ENCODE measurements at places on chromosomes 7 and 10.

DNA sequence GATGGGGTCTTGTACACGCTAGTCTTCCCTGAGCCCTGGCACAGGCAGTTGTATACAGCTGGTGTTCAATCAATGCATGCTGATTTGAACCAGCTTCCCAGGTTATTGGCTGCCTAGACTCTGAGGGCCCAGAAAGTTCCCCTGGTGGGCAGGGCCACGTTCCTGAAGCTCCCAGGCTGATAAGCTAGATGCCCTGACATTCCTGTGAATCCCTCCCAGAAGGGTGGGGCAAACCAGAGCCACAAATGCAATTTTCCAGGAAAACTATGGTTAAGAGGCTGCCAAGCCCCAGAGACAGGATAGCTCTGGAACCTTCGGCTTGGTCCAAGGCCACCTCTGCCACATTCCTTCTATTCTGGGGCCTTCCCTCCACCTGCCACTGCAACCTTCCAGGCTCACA, 78.2 kb downstream of the FAM53B start:
- no peak for DNase-seq

- DNase-seq, result no peak
Observed at GRCh38 chr10:100748231-100749058, 3.1 kb downstream of the PAX2 start.

GRCh38 chr10:14529351-14529750, 198.6 kb upstream of the FRMD4A start:
- no peak for DNase-seq

GRCh38 chr10:36469585-36469984, 655.8 kb upstream of the ANKRD30A start:
- no peak for DNase-seq

GRCh38 chr7:50956522-50957155, 173.9 kb upstream of the GRB10 start:
- DNase-seq, result no peak

- no peak for DNase-seq
Observed at GRCh38 chr10:43863859-43864591, 215.3 kb upstream of the ZNF32 start.

DNA sequence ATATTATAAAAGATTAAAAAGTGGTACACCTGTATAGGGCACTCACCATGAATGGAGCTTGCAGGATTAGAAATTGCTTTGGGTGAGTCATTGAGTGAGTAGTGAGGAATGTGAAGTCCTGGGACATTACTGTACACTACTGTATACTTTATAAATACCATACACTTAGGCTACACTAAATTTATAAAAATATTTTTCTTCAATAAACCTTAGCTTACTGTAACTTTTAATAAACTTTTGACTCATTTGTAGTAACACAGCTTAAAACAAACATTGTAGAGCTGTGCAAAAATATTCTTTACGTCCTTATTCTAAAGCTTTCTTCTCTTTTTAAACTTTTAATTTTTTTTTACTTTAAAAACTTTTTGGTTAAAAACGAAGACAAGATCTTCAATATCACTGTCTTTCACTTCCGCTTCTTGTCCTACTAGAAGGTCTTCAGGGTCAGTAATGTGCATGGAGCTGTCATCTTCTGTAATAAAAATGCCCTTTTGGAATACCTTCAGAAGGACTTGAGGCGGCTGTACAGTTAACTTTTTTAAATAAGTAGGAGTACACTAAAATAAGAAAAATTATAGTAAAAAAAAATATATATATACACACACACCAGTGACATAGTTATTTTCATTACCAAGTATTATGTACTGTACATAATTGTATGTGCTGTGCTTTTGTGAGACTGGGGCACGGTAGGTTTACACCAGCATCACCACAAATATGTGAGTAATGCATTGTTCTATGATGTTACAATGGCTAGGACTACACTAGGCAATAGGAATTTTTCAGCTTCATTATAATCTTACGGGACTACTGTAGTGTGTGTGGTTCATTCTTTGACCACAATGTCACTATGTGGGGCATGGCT, 3.5 kb downstream of the STK31 start:
- DNase-seq, result no peak

DNA sequence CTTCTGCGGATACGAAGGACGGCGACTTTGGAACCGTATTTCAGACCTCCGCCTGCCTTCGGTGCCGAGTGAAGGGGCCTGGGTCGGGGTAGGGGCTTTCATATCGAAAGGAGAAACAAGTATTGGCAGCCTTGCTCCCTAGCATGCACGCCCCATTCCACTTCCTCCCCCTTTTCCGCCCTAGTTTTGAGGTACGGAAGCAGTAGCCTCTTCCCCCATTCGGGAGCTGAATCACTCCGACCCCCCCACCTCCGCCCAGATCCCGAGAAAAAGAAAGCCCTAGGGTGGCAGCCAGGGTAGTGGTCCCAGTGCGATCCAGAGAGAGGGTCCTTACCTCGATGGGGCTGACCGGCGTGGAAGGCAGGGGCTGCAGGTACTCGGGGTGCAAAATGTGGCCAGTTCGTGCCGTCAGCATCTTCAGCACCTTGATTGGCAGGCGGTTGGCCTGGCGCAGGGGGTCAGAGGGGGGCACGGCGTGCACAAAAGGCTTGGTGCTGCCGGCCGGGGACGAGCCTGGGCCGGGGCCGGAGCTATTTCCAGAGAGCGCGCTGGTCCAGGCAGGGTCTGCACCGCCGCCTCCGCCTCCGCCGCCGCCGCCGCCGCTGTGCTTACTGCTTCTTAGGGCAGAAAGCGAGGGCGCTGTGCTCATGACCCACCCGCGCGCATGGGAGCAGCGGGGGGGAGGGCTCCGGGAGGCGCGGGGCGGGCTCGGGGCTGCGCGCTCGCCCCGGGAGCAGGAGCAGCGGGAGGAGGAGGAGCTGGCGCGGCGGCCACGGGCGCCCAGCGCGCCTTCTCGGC, 594 bp downstream of the ZNF503 start:
- DNase-seq, result no peak

GRCh38 chr7:101411508-101411874, 48.8 kb downstream of the COL26A1 start:
- no peak for DNase-seq

- DNase-seq, result no peak
Observed at GRCh38 chr7:29304756-29305155, 110.2 kb downstream of the CHN2 start.

DNA sequence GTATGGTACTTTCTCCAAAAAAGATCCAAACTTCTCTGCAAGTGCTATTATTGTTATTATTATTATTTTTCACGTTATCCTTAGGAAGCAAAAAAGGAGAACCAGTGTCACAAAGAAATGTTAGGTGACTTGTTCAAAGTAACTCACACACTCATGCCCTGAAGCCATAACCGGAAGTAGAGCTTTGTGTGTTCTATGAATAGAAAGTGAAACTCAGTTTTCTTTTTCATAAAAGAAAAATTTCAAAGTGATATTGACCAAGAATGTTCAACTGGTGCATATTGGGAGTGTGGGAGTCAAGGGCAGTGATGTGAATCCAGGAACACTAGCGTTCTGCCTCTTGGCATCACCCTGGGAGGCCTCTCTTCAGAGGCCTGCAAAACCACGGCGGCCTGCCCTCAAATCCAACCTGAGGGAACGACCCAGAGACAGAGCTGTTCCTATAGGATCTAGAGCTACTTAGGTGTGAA, 106.1 kb downstream of the PRKCQ start:
- peak; percentile 20 for DNase-seq

- DNase-seq, result no peak
Observed at GRCh38 chr10:107436568-107436967, 272.1 kb upstream of the SORCS1 start.

- DNase-seq, result no peak
Observed at GRCh38 chr7:55120501-55121198, 101.8 kb downstream of the EGFR start.

DNA sequence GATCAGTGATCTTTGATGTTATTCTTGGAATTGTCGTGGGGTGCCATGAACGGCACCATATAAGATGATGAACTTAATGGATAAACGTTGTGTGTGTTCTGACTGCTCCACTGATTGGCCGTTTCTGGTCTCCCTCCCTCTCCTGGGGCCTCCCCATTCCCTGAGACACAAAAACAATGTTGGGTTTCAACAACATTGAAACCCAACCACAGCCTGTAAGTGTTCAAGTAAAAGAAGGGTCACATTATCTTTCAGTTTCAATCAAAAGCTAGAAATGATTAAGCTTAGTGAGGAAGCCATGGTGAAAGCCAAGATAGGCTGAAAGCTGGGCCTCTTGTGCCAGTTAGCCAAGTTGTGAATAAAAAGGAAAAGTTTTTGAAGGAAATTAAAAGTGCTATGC, 19.5 kb downstream of the EN2 start:
- DNase-seq, result no peak

GRCh38 chr7:127954357-127954748, 76.9 kb downstream of the LRRC4 start:
- no peak for DNase-seq

- DNase-seq, result no peak
Observed at GRCh38 chr10:126063353-126063791, 167.0 kb downstream of the FANK1 start.

DNA sequence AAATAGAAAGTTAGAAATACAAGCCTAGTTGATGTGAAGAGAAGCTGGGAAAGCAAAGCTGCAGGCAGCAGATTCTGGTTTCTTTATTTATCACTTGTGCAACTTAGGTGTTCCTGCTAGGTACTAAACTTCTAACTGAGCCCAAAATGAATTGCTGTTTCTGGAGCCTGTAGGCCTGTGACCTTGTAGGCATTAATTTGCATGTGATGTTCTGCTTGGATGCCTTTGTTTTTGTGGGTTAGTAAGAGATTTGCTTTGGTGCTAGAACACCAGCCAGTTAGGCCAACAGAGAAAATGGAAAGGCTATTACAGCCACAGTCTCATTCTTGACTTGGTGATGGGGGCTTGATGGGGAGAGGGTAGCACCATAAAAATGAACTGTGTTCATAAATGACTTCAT, 370.7 kb downstream of the PPP1R3A start:
- DNase-seq, result no peak

DNA sequence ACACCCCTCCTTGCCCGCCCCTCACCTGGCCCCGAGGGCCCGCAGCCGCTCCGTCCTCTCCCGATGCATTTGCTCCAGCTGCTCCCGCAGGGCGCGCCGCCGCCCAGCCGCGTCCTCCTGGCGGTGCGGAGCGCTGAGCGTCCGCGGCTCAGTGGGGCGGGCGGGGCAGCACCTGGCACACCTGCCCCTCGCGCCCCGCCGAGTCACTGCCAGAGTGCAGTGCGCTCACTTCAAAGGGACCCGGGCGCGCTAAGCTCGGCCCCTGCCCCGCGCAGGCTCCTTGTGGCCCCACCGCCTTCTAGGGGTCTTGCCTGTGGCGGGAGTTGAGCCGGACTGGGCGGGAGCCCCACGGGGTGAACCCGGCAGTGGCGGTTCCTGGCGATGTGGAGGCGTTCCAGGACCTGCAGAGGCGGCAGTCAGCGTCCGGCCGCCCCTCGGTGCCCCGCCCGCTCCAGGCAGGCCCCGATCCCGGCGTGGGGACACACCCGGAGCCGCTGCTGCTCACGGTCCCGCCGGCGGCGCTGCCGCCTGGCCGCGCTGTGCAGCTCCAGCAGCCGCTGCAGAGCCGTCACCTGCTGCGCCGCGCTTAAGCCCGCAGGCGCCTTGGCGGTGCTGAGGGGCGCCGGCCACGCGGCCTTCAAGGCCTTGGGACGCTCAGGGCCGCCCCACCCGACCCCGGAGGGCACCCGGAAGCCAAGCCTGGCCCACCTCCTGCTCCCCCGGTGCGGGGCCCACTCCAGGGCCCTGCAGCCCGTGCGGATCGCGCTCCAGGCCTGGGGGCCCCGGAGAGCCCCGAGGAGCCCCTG, 6.7 kb downstream of the ATP6V1F start:
- DNase-seq, result no peak

- DNase-seq, result no peak
Observed at GRCh38 chr7:1017586-1018333, 26.6 kb upstream of the GPR146 start.

GRCh38 chr10:72248468-72249151, 25.1 kb upstream of the DDIT4 start:
- DNase-seq, result peak; percentile 58

GRCh38 chr7:14104861-14105260, 115.4 kb upstream of the ETV1 start:
- DNase-seq, result no peak

- DNase-seq, result no peak
Observed at GRCh38 chr10:74419958-74420375, 268.9 kb downstream of the ADK start.

- no peak for DNase-seq
Observed at GRCh38 chr10:14025283-14026189, 305.2 kb downstream of the FRMD4A start.

DNA sequence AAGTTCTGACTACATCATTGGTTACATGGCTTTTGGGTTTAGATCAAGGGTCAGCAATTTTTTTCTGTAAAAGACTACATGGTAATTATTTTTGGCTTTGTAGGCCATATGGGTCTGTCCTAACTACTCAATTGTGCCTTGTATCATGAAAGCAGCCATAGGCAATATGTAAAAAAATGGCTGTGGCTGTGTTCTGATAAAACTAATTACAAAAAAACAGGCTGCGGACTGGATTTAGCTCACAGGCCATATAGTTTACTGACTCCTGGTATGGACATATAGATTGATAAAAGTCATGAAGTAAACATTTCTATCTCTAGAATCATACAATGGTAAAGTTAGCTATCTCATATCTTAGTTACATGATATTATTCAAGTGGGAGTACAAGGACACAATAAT, 375.4 kb downstream of the THSD7A start:
- DNase-seq, result no peak

DNA sequence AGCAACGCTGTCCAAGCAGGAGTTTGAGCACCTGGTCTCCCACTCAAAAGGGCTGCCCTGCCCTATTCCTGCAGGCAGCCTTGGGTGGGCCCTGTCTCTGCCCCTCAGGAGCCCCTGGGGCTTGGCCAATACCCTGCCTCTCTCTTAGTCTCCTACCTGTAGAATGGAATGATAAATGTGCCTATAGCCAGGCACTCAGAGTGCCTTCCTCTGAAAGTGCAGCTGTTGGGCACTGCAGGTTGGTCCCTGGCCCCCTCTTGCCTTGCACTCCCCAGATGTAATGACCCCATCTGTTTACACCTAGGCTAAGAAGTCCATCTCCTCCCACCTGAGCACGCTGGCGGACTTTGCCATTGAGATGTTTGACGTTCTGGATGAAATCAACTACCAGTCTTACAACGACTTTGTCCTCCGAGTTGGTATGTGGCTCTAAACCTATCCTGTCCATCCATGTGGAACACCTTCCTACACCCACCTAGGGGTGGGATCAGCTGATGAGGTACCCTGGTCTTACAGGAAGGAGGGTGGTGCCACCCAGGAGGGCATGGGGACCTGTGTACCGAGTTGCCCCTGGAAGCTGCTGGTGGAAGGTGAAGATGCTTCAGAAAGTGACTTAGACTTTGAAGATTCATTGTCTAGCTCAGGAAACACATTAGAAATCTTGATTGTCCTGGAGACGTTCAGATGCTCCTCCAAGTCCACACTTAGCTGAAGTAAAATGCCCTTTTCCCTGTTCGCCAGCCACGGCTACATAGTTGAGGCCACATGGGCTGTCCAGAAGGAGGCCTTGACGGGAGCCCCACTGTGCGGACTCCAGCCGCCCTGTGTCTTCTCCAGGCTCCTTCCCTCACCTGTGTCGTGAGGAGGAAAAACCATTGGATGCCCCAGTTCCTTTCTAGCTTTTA, 134.1 kb downstream of the ADCY1 start:
- no peak for DNase-seq
